ENCODE measurements at places on chromosomes 16 and 17.
A peak's percentile ranks its signal among the peaks of the same experiment; 100 is the strongest.

- DNase-seq, result no peak
These were observed 2.7 kb downstream of the RUSF1 start for GRCh38 chr16:31505483-31505882.

GRCh38 chr16:58031016-58031800, 5.7 kb downstream of the MMP15 start:
- no peak for DNase-seq

DNA sequence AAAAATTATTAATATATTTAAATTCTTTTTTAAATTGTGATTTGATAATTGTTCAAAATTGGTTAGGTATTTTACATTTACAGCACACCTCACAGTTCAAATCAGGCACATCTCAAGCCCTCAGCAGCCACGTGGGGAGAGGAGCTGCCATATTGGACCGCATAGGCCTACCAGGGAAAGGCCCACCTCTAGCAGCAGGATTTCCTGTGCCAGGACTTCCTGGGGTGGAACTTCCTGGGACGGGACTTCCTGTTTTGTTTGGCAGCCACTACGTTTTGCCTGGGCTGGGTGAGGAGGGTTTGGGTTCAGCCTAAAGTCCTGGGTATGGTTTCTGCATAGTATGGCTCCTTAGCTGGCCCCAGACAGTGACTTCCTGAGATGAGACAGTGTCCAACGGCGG, 298.5 kb upstream of the FOXF1 start:
- no peak for DNase-seq

DNA sequence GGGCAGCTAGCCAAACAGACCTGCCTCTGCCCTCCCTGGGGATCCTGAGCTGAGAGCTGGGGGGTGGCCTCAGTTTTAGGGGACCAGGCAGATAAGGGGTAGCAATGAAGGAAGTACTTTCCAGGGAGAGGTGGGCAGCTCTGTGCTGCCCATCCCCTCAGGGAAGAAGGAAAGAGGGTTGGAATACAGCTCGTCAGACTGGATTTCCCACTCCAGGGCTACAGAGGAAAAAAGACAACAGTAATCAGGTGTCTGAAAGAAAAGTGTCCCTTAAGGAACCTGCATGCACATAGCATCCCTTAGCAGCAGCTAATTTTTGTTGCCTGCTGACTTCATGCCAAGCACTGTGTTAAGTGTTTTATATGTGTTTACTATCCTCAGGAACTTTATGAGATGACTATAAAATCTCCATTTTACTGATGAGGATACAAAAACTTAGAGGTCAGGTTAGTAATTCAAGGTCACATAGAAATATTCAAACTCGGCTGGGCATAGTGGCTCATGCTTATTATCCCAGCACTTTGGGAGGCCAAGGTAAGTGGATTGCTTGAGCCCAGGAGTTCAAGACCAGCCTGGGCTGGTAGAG, 3.2 kb upstream of the MRPL58 start:
- no peak for DNase-seq

- no peak for DNase-seq
These were observed 8.6 kb downstream of the RGS9 start for GRCh38 chr17:65145743-65146142.

- DNase-seq, result no peak
These were observed 33.8 kb upstream of the KPNB1 start for GRCh38 chr17:47615766-47616424.

DNA sequence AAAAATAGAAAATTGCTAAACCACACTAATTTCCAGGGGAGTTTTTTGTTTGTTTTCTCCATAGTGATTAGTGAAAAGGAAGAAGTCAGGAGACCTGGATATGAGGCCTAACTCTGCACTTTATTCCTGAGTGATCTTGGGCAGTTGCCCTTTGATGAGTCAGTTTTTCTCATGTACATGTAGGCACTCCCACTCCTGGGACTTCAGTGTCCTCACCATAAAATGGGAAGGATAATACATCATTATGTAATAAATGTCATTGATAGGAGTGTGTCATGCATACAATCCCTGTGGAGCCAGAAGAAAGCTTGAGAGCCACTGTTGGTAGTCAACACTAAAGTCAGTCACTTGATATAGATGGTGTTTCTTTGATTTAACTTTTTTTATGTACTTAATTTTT, 32.5 kb downstream of the WIPF2 start:
- DNase-seq, result no peak

DNA sequence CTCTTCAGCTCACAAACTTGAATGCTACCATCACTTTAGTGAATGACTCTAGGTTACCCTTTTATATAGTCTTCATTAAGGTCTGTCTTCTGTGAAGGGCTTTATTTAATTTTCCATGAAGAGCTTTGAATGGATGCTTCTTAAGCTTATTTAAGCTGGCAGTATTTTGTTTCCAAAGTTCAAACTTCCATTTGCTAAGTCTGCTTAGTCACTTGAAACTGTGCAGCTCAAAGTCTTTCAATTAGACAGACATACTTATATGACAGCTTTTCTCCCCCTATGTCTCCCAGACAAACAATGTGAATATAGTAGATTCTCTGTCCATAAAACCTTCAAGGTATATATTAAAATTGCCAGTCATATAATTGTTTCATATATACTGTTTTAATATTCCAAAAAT, 23.5 kb downstream of the TXNDC11 start:
- no peak for DNase-seq

GRCh38 chr17:68610554-68610953, 9.4 kb upstream of the FAM20A start:
- no peak for DNase-seq

DNA sequence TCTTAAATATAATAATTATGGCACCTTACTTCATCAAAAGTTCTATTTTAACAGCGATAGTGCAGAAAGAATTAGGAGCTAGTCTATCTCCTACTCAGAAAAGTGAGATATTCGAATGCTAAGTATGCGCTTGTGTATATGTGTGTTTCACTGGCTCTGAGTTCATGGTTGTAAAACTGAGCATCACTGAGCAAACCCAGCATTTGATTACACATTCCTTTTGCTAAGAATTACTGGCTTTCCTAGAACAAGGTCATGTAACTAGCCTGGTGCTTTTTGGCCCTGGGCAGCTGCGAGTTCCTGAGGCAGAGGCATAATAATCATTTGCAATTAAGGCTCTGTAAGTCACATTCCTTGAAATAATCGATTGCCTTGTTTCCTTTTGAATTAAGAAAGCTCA, 157.2 kb downstream of the SNX29 start:
- DNase-seq, result no peak

DNA sequence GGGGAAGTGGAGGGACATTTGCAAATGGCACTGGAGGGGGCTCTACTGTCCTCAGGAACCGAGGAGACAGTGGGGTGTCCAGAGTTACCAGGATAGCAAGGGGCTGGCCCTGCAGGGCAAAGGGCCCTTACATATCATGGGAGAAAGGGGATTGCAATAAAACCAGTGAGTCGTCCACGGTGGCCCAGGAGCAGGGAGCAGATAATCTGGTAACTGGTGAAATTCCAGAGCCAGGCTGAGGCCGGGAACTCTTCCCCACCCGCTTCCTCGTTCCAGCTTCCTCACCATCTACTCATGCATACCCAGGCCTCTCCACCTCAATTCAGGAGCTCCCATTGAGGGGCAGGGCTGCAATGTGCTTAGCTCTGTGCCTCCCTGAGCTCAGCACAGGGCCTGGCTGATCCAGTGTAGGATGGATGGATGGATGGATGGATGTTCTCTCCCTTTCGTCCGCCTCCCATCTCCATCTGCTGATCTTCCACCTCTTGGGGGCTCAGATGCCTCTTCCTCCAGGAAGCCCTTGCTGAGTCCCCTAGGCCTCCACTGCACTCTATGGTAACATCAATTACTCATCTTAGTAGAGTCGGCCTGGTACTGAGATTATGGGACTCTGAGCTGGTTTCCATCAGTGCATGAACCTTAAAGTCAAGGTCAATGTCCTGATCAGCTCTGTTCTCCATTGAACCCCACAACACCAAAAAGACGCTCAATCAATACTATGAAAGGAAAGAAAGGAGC, 41.2 kb upstream of the NDRG4 start:
- no peak for DNase-seq

DNA sequence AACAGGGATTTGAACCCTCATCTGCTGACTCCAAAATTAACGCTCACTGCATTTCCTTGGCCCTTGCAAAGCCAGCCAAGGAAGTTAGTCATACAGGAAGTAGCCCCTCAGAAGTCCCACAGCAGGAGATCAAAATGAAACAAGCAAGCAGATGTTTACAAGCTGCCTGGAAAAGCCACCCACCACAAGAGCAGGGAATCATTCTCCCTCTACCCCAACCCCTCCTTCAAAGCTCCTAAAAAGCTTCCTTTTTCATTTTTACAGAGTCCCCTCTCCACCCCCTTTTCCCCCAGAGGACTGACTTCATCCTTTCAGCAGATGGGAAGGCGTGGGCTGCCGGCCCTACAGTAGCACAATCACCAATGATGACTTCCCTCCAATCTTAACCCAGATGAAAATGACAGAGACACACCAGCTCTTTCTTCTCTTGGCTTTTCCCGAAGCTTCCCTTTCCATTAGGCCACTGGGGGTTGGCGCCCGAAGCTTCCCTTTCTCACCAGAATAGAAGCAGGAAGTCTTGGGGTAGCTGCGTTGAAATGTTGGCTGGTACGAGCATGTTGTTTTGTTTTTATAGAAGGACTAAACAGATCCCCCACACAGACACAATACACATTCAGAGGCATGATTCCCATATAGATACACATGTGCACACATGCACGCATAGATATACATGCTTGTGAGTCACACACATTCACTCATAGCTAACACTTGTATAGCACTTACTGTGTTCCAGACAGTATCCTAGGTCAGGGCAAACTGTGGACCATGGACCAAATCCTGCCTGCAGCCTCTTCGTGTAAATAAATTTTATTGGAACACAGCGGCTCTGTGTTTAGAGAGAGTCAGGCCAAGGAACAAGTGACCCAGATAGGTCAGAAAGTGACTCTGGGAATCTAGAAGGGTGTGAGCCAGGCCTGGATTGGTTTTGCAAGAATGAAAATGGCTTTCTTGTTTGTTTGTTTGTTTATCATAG, 17.4 kb downstream of the ITPRIPL2 start:
- no peak for DNase-seq

DNA sequence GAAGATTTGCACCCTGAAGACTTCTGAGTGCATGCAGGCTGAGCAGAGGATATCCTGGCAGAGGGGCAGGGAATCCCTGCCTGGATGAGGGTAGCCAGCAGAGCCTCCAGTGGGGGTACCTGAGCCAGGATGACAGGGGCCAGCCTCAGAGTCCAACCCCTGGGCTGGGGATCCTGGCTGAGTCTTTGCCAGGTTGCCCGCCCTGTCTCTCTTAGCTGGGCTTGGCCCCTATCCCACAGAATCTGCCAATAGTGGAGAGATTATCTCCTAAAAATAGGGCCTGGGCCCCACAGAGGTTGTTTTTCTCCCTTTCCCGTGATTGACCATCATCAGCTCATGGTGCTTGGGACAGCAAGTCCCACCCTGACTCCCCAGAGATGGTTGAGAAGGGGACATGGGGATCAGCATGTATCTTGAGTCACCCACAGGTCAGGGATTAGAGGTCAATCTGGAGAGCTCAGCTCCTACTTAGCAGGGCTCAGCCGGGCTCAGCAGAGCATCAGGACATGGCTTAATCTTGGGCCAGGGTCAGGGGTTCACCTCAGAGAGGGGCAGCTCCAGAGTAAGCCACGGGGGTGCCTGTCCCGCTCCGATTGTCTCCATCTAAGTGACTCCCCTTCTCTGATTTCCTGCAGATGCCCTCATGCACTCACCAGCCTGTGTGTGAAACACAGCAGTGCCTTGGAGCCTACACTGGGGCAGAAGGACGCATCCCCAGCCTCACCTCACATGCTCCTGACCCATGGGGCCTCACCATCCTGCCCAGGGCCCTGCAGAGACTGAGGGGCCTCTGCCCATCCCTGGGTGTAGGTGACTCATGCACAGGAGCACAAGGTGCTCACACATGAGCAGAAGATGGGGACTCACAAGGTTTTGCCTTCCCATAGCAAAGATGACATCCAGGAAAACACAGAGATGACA, 11.5 kb downstream of the CDH16 start:
- no peak for DNase-seq

- no peak for DNase-seq
These were observed 3.4 kb upstream of the NSRP1 start for GRCh38 chr17:30113213-30113612.

- DNase-seq, result peak; percentile 36
These were observed 5.5 kb downstream of the CYLD start for GRCh38 chr16:50747207-50747956.

GRCh38 chr16:77297996-77298395, 98.8 kb downstream of the SYCE1L start:
- DNase-seq, result no peak

GRCh38 chr16:78763821-78764440, 664.5 kb downstream of the WWOX start:
- no peak for DNase-seq
